ENCODE measurements at places on chromosomes 2 and 18.

- DNase-seq: peak; percentile 46
Measured at GRCh38 chr2:12504443-12504842, 212.3 kb upstream of the TRIB2 start.

DNA sequence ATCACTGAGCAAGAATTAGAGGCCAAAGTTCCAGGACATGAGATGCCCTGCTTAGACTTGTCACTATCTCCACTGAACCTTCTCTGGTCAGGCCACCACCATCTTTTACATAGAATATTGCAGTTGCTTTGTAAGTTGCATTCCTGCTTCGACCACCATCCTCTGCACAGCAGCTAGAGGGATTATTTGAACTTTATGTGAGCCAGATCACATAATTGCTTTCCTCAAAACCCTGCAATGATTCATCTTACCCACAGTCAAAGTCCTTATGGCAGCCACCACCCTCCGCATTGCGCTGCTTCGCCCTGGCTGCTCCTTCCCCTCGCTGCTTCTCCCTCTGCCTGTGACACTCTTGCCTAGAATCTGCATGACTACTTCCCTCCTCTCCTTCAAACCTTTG, 111.3 kb downstream of the EML6 start:
- no peak for DNase-seq

- DNase-seq: no peak
Measured at GRCh38 chr2:79716266-79716665, 203.4 kb downstream of the CTNNA2 start.

DNA sequence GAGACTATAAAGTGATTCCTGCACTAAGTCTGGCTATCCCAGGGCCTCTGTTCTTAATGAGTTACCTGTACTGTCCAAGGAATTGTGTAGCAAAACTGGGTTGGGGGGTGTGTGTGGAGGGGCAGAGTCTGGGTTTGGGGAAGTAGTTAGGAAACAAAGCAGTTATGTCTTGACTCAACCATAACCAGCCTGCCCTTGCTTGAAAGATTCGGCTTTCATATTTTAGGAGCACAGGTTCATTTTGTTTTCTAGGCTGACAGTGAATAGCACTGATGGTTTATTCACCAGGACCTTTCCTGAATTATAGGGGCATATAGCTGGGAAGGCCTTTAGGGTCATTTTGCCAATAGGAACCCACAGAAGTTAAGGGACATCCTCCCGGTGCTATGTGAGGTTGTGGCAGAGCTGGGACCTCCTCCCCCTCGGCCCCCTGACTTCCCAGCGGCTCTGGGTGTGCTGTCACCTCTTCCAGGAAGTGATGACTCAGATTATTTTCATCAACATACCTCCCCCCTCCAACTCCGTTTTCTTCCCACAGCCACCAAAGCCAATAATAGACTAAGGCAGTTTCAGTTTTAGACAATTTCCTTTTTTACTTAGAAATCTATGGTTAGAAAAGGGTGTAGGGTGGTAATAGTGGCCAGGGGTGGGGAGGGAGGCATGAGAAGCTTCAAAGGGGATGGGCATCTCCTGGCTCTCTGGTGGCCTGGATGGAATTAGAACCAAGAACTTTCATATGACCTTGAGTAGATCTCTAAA, 44.8 kb downstream of the SETBP1 start:
- peak; percentile 68 for DNase-seq

DNA sequence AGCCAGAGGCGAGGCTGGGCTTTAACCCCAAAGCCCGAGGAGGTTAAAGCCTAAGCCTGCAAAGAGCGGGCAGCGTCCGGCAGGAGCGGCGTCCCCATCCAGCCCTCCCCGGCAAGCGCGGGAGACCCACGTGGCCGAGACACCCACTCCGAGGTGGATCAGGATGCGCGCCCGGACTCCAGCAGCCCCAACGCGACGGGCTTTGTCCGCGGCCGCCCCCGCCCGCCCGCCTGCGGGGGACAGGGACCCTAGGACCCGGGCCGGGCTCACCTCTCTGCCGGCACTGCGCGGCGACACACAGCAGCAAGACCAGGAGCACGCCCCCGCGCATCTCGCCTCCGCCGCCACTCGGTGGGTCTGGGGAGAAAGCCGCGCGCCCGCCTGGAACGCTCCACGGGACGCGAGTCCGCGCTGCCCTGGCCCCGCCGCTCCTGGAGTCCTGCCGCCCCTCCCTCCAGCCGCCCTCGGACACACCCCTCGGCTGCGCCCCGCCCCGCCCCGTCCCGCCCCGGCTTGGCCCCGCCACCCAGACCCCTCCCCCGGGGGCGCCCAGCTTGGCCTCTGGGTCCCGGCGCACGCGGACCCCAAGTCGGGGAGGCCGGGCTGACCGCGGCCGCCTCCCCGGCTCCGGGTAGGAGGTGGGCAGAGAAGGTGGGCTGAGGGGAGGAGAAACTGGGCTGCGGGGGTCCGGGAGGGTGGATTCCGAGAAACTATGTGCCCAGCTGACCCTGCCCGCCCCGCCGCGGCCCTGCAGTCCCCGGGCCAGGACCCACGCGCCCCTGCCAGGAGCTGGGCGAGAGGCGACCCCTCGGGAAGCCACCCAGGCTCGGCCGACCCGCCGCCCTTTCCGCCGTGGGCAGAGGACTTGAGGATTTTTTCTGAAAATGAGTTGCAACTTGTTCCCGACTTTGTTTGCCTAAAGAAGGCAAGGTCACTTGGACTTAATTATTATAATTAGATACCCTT, at the start of gene LAMA1:
LAMA1 (minus strand) TSS at position 408 of the 966 bp plus-strand sequence; CDS start at position 331, 77 bp downstream.
- peak; percentile 38 for DNase-seq

GRCh38 chr2:98191883-98192282, 104.9 kb downstream of the VWA3B start:
- DNase-seq: no peak

- no peak for DNase-seq
Measured at GRCh38 chr2:132478461-132479105, 62.0 kb downstream of the GPR39 start.

GRCh38 chr18:56233595-56233994, 404.8 kb downstream of the TXNL1 start:
- DNase-seq: peak; percentile 81

GRCh38 chr18:24785019-24785418, 324.6 kb downstream of the HRH4 start:
- DNase-seq: no peak

DNA sequence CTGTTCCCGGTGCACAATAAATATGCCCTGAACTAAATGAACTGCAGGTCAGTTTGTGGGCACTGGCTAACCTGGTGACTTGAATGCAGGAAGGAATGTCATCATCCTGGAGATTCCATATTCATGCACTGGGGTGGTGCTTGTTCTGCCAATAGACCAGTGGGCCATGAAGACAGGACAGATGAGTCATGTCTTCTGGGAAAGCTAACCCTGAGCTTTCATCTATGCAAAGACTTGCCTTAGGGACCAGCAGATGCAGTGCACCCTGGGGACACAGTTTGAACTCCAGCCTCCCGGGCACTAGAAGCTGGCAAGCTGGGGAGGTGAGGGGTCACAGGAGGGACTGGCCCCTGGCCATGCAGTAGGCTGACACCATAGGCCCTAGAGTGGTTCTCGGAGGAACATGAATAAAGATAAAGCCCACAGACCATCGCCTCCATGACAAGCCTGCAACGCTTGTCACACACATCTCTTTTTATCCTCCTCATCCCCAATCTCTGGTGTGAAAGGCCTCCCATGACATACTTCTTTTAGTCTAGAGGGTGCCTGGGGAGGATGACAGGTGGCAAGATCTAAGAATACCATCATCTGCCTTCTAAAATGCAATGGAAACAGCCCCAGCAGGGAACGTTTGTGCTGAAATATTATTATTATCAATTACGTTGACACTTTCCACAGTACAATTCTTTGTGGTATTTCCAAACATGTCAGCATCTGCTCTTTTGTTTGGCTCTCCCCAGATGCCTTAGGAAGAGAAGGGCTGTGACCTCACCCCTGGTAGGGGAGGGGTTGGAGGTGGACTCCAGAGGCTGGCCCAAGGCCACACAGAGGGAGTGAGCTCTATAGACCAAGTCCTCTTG, 267.4 kb upstream of the RAB6C start:
- no peak for DNase-seq

- no peak for DNase-seq
Measured at GRCh38 chr2:100817388-100817985, 2.5 kb upstream of the NPAS2 start.

- DNase-seq: no peak
Measured at GRCh38 chr2:210210185-210210584, 15.1 kb downstream of the ACADL start.

GRCh38 chr2:230575642-230576324, 136.9 kb upstream of the CAB39 start:
- no peak for DNase-seq

GRCh38 chr18:32343634-32344033, 127.0 kb downstream of the GAREM1 start:
- no peak for DNase-seq

GRCh38 chr2:233100192-233100998, 40.3 kb downstream of the INPP5D start:
- DNase-seq: no peak

- DNase-seq: no peak
Measured at GRCh38 chr18:59690186-59690982, 6.8 kb downstream of the CCBE1 start.

GRCh38 chr18:12384261-12384660, 7.2 kb upstream of the AFG3L2 start:
- DNase-seq: no peak

- DNase-seq: peak; percentile 18
Measured at GRCh38 chr2:38554973-38555595, 47.6 kb downstream of the HNRNPLL start.

DNA sequence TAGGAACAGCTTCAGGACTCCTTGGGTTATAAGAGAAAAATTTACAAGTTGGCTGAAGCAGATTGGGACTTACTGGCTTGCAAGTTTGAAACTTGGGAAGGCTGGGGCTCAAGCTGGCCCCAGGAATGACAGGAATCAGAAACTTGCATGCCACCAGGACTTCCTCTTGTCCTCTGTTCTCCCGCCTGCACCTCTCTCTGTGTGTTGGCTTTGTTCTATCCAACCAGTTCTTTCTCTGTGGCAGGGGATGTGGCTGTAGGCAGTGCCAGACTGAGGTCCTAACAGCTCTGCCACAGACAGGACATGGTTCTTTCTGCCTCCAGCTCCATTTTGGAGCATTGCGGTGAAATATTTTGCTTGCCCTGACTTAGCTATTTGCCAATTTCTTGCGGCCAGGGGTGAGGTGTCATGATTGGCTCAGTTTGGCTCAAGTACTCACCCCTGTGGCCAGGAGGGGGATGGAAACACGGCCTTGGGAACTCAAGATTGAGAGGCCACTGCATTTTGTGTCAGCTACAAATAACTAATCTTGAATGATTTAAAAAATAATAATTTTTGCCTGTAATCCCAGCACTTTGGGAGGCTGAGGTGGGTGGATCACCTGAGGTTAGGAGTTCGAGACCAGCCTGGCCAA, 48.9 kb downstream of the MEP1B start:
- DNase-seq: no peak

- DNase-seq: no peak
Measured at GRCh38 chr18:46262856-46263255, 158.7 kb downstream of the HAUS1 start.

- DNase-seq: peak; percentile 10
Measured at GRCh38 chr2:150778828-150779227, 291.4 kb upstream of the RND3 start.

DNA sequence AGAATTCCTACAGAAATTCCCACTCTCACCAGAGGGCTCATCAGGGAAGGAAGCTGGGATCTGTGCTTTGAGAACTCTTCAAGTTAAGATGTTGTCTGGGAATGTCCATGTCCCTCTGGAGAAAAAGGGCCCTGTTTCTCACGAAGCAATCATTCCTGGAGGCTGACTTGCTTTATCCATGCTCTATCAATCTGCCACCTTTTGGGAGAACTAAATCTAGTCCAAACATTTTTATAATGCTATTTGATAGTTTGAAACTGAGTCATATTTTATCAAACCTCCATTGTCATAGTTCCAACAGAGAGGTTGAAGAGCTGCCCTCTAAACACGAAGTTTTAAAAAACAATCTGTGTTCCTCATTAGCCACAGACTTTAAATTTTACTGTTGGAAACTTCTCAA, 219.2 kb downstream of the MTX2 start:
- DNase-seq: peak; percentile 53

DNA sequence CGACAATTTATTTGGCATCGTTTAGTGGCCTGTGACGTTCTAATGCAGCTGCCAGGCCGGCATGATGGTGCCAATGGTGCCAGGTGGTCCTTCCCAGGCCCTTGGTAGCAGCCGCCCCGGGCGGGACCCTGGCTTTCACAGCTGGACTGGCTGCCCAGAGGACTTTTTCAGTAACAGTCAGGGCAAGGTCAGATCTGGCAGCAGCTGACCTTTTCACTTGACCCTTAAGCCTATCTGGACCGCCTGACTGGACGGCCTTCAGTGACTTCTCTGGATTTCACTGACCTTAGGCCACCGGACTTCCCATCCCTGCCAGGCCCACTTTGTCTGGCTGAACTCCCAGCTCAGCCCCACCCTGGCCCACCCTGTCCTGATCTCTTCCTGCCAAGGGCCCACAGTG, 15.9 kb downstream of the TRIB2 start:
- no peak for DNase-seq

- no peak for DNase-seq
Measured at GRCh38 chr2:102480285-102481195, 7.5 kb downstream of the SLC9A4 start.

GRCh38 chr2:84126084-84126483, 333.0 kb downstream of the SUCLG1 start:
- no peak for DNase-seq

DNA sequence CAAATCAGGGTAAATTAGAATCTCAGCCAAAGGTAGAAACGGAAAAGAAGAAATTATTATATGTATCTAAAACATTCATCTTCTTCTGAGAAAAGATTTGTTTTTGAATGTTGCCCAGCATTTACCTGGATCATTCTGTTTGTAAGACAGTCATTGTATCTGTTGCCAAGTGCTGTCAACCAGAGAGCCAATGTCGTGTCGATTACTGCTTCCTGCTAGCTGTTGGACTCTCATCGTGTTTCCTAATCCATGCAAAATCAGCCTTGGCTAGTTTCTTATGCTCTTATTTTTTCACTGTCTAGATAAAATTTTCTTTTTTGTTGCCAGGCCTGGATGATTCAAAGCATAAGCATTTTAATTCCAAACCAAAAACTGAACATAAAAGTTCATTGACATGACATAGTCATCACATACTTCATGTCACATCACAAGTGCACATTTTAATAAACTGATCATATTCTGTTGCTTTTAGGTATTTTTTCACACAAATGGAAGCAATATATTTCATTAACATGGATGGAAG, 202.3 kb downstream of the KCNH7 start:
- DNase-seq: no peak

GRCh38 chr18:63350230-63350629, 16.8 kb downstream of the KDSR start:
- DNase-seq: no peak

GRCh38 chr2:170943041-170943440, 14.0 kb downstream of the GORASP2 start:
- DNase-seq: no peak

DNA sequence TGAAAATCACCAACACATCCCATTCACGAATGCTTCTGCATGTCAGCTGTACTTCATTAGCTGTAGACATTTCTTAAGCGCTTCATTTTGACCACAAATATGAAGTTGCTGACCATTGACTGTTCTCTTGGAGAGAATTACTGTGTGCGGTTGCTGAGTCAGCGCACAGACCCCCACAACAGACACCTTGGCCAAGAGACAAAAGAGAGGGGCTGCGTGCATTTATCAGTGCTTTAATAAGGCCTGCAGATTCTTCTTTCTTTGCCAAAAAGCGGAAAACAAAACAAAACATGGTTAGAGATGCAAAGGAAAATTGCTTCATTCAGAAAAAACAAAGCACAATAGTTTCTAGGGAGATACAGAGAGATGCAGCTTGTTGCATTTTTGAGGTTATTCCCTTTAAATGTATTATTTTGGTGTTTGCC, 174.7 kb downstream of the ACKR3 start:
- DNase-seq: peak; percentile 94

Measured in EL (cell line).